Esophagus muscularis mucosa (tissue), 4 donors: ENCODE measurements at places on chromosomes 1 and 21. TPM values are rescaled to one million over a fixed set of nuclear protein-coding genes. Genes with fewer than 3 reads are reported as not detected.

DNA sequence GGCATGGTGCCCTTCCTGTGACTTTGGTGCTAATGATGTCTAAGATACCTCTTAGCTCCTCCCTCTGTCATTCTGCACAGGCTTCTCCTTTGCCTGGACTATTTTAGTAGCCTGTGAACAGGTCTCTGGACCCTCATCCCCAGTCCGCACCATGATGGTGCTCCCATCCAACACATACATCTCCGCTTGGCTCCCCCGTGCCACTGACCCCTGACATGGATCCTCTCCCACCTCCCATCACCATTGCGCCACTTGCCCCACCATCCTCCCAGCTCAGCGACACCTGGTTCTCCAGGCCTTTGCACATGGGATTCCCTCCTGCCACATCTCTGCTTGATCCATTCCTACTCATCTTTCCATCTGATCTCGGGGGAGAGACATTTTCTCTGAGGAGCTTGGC lies 33.9 kb downstream of the RUNX3 start:
- no peaks in the 10 kb centered on the region for H3K4me1 ChIP-seq
- H3K36me3 ChIP-seq, result no peaks in the 10 kb centered on the region
- DNase-seq, result no peak
- no peak overlapping the region for H3K27ac ChIP-seq
- no peaks in the 10 kb centered on the region for H3K27me3 ChIP-seq
- H3K4me3 ChIP-seq, result no peak overlapping the region

DNA sequence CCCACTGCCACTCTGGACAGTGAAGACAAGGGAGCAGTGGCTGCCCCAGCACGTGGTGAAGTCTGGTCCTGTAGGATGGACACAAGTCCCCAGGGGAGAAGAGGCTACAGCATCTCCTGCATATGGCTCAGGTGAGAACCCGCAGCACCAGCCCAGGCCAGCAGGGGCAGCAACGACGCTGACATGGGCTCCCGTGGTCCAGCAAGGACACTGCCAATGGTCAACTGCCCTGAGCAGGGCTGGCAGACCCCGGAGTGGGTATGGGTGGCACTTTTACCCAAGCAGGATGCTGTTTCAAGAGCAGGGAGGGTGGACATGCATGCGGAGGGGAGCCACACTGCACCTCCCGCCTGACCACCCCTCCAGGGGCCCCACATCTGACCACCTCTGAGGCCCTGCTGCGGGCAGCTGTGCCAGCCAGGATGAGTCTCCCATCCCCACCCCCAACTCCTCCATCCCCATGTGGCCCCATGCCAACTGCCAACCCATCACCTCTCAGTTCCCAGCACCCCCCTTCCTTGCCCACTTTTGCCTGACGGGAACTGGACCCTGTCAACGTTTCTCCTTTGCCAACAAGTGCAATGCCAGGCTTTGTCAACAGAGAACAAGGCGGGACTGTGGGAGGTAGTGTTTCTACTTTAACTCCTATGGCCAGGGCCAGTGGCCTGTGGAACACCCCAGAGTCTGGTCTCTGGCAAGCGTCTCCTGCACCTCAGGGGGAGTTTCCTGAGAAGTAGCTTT lies 8.6 kb downstream of the MORN1 start:
- peaks cover 7% of the 10 kb centered on the region for H3K36me3 ChIP-seq
- H3K27me3 ChIP-seq, result no peaks in the 10 kb centered on the region
- DNase-seq, result no peak
- H3K4me1 ChIP-seq, result peaks cover 9% of the 10 kb centered on the region
- no peak overlapping the region for H3K4me3 ChIP-seq

GRCh38 chr1:69568421-69569174 lies 876 bp downstream of the LRRC7 start:
- peaks cover 12% of the 10 kb centered on the region for H3K27me3 ChIP-seq
- DNase-seq, result no peak
- no peaks in the 10 kb centered on the region for H3K36me3 ChIP-seq
- no peak overlapping the region for H3K27ac ChIP-seq
- H3K4me1 ChIP-seq, result peaks cover 33% of the 10 kb centered on the region
- H3K4me3 ChIP-seq, result peak overlapping the region; percentile 59

DNA sequence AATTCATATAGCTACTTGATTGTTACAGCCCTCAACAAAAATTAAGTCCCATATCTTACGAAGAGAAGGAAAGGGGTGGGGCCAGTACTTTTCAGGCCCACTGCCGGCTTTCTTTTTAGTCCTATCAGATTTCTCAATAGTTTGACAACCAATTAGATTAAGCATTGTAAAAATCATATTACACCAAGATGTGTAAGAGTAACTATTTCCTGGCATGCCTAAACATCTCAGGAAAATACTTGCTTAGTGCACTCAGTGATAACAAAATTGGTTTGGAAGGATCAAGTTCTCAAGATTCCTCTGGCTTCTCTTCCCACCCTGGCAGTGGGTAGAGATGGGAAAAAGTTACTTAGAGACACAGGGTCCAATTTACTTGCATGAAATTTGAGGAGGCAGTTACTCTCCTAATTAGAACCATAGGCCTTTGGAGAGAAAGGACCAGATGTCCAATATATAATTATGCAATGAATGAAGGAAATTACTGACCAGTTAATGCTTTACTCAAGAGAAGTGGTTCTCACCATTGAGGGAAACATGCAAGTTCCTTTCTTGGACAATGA lies 30.1 kb downstream of the STPG1 start:
- no peaks in the 10 kb centered on the region for H3K4me1 ChIP-seq
- no peaks in the 10 kb centered on the region for H3K27me3 ChIP-seq
- no peak overlapping the region for H3K4me3 ChIP-seq
- peaks cover 8% of the 10 kb centered on the region for H3K36me3 ChIP-seq
- peak; percentile 12 for DNase-seq
- H3K27ac ChIP-seq, result no peak overlapping the region

DNA sequence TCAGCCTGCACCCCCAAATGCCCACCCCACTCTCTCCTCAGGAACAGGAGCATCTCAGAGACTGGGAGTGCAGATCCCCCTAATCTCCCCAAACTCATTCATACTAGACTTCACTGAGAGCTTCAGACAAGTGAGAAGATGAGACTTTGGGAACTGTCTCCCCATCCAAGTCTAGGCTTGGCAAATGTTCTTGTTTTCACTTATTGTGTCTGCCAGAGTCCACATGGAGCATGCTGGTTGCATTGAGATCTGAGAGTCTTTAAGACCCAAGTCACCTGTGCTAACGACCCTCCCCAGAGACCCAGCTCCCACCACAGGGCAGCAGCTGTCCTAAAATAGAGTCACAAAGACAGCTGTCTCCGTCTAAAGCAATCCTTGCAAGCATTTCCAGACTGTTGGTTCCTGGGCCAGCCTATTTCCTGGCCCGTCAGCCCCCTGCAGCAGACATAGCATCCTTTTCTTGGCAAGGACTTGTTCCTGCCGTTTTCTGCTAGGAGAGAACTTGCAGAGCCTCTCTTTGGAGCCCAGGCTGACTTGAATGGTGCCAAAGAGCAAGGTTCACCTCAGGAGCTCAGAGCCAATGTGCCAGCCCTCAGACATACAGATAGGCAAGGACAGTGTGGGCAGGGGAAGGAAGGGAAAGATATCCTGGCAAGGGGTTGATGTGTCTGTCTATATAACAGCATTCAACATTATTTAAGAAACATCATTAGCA lies 1.9 kb upstream of the CNTN2 start:
- no peak overlapping the region for H3K4me3 ChIP-seq
- peaks cover 13% of the 10 kb centered on the region for H3K4me1 ChIP-seq
- H3K27ac ChIP-seq, result no peak overlapping the region
- H3K36me3 ChIP-seq, result no peaks in the 10 kb centered on the region
- no peak for DNase-seq

DNA sequence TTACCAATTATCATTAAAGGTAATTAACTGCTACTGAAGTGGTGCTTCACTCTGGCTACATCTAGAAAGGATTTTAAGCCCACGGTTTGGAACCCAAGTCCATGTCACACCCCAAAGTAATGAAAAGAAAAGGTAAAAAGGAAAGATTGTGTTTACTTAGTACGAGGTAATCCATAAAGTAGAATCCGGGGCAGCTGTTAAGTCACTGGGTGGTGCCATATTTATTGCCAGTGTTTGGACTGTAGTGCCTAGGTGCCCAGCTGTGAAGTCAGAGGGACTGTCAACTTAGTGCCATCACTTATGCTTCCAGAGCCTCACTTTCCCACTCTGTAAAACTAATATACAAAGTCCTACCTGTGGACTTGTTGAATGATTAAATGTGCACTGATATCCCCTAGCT lies 52.2 kb upstream of the GRHL3 start:
- H3K27me3 ChIP-seq, result no peaks in the 10 kb centered on the region
- no peaks in the 10 kb centered on the region for H3K36me3 ChIP-seq
- H3K4me1 ChIP-seq, result no peaks in the 10 kb centered on the region
- DNase-seq, result no peak

- no peak for DNase-seq
- H3K36me3 ChIP-seq, result no peaks in the 10 kb centered on the region
- no peak overlapping the region for H3K4me3 ChIP-seq
Observed at GRCh38 chr1:38815903-38816627, 43.5 kb downstream of the RRAGC start.

- DNase-seq, result no peak
- H3K36me3 ChIP-seq, result no peaks in the 10 kb centered on the region
- no peaks in the 10 kb centered on the region for H3K27me3 ChIP-seq
- no peaks in the 10 kb centered on the region for H3K4me1 ChIP-seq
Observed at GRCh38 chr1:71413441-71414175, 332.8 kb upstream of the ZRANB2 start.

- H3K27ac ChIP-seq, result no peak overlapping the region
- H3K4me1 ChIP-seq, result peaks cover 19% of the 10 kb centered on the region
- no peak overlapping the region for H3K4me3 ChIP-seq
- no peak for DNase-seq
- H3K36me3 ChIP-seq, result no peaks in the 10 kb centered on the region
Observed at GRCh38 chr1:62724430-62724829, 36.2 kb upstream of the DOCK7 start.

DNA sequence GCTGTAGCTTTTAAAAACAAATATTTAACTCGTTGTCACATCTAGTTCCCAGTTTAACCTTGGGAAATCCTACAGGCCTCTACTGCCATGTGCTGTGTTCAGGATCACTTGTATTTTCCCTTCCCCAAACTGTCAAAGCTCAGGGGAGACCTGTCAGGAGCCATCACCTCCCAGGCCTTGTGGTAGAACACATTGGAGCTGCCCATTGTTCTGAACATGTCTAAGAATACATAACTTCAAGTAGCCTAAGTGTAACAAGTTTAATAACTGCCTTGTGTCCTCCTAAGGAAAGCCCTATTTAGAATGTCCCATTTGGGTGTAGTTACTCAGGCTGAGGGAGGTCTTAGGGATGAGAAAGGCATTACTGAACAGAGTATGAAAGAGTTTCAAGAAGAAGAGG lies 28.6 kb upstream of the PIGC start:
- no peaks in the 10 kb centered on the region for H3K4me1 ChIP-seq
- no peaks in the 10 kb centered on the region for H3K27me3 ChIP-seq
- no peak overlapping the region for H3K4me3 ChIP-seq
- H3K36me3 ChIP-seq, result no peaks in the 10 kb centered on the region

GRCh38 chr1:38047603-38048141 lies 1.1 kb upstream of the POU3F1 start:
- peak overlapping the region; percentile 80 for H3K27ac ChIP-seq
- DNase-seq, result no peak
- H3K36me3 ChIP-seq, result no peaks in the 10 kb centered on the region
- peaks cover 49% of the 10 kb centered on the region for H3K27me3 ChIP-seq
- peak overlapping the region; percentile 64 for H3K4me3 ChIP-seq

DNA sequence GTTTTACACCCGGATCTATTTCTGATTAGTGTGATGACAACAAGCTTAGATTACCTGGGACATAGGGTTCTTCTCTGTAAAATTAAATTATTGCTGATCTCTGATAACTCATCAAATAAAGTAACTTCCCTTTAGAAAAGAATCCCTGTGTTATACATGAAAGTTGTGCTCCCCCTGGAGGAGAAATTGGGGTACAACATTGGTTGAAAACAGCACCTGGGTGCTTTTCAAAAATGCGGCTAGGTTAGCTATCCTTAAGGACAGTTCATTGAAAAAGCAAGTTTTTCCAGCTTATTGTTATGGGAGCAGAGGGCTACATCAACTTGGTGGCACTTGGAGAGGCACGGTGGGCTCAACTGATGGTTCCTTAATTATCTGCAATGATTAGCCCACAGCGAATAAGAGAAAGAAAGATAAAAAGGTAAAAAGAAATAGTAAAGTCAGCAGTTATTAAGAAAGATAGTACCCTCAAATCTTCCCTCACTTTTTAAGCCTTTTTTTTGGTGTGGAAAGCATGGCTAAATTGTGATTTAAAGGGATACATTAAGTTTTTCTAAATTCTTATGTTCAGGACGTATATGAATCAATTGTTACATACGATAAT lies 97.8 kb downstream of the FMN2 start:
- H3K36me3 ChIP-seq, result no peaks in the 10 kb centered on the region
- peaks cover 16% of the 10 kb centered on the region for H3K4me1 ChIP-seq
- no peaks in the 10 kb centered on the region for H3K27me3 ChIP-seq

- H3K4me3 ChIP-seq, result no peak overlapping the region
- H3K36me3 ChIP-seq, result no peaks in the 10 kb centered on the region
- DNase-seq, result no peak
- H3K4me1 ChIP-seq, result peaks cover 9% of the 10 kb centered on the region
- no peak overlapping the region for H3K27ac ChIP-seq
Observed at GRCh38 chr1:86082183-86082582, 74.4 kb downstream of the COL24A1 start.

DNA sequence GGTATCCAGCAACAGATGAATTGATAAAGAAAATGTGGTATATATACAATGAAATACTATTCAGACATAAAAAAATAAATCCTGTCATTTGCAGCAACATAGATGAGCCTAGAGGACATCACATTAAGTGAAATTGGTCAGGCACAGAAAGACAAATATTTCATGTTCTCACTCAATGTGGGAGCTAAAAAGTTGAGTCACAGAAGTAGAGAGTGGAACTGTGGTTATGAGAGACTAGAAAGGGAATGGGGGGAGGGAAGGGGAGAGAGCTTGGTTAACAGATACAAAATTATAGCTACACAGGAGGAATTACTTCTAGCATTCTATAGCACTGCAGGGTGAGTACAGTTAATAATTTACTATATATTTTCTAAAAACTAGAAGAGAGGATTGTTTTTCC lies 37.1 kb upstream of the SERPINC1 start:
- no peaks in the 10 kb centered on the region for H3K27me3 ChIP-seq
- H3K4me1 ChIP-seq, result no peaks in the 10 kb centered on the region
- no peak for DNase-seq

GRCh38 chr1:52569449-52570210 lies 16.7 kb upstream of the TUT4 start:
- H3K36me3 ChIP-seq, result no peaks in the 10 kb centered on the region
- no peak for DNase-seq
- no peak overlapping the region for H3K27ac ChIP-seq
- no peaks in the 10 kb centered on the region for H3K27me3 ChIP-seq
- peaks cover 5% of the 10 kb centered on the region for H3K4me1 ChIP-seq
- H3K4me3 ChIP-seq, result no peak overlapping the region

GRCh38 chr1:193676996-193677549 lies 490.7 kb upstream of the B3GALT2 start:
- DNase-seq, result no peak
- H3K4me3 ChIP-seq, result no peak overlapping the region
- H3K36me3 ChIP-seq, result no peaks in the 10 kb centered on the region
- H3K4me1 ChIP-seq, result peaks cover 4% of the 10 kb centered on the region
- H3K27me3 ChIP-seq, result no peaks in the 10 kb centered on the region
- H3K27ac ChIP-seq, result no peak overlapping the region

GRCh38 chr1:161480381-161481035 lies 24.7 kb upstream of the FCGR2A start:
- no peak overlapping the region for H3K4me3 ChIP-seq
- no peaks in the 10 kb centered on the region for H3K36me3 ChIP-seq
- H3K27ac ChIP-seq, result no peak overlapping the region
- DNase-seq, result no peak

MNDA gene
- 3.9 TPM for total RNA-seq

ORC1 gene
- 0.32 TPM for total RNA-seq

CCDC17 gene
- total RNA-seq, result 0.66 TPM

CCDC27 gene
- not detected for total RNA-seq

C1orf122 gene
- total RNA-seq, result 93.4 TPM

PADI1 gene
- not detected for total RNA-seq

RSPH1 gene
- total RNA-seq, result 0.78 TPM

ANGPTL1 gene
- 163 TPM for total RNA-seq

AIRE gene
- total RNA-seq, result not detected

SYCP1 gene
- total RNA-seq, result not detected
